ENCODE measurements at places on chromosomes 7 and 10.

- DNase-seq: no peak
Measured at GRCh38 chr10:114307731-114308130, 68.7 kb downstream of the VWA2 start.

GRCh38 chr10:89082086-89082485 lies 91.5 kb downstream of the FAS start:
- DNase-seq: no peak

DNA sequence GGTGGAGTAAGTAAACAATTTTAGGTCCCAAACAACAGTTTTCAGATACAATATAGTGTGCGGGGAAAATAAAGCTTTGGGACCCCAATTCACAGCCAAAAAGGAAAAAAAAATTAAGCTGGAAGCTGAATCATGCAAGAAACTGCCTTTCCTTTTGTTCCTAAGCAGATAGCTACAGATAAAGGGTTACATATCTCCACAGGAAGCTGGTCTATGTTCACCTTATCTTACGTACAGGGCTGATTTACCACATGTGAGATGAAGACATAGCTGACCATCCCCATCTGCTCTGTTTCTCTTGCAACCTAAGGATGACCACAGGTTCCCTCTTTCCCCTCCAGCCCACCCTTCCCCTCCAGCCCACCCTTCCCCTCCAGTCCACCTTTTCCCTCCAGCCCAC lies 14.2 kb upstream of the PFKP start:
- DNase-seq: no peak

- no peak for DNase-seq
Measured at GRCh38 chr7:4233621-4234497, 448.2 kb upstream of the FOXK1 start.

GRCh38 chr7:36763132-36763816 lies 39.0 kb upstream of the AOAH start:
- DNase-seq: no peak

- no peak for DNase-seq
Measured at GRCh38 chr7:83005410-83005809, 157.3 kb downstream of the PCLO start.

GRCh38 chr7:107996072-107996882 lies 6.7 kb downstream of the LAMB1 start:
- DNase-seq: no peak

- DNase-seq: no peak
Measured at GRCh38 chr10:92757711-92758104, 68.0 kb downstream of the HHEX start.

GRCh38 chr7:157784041-157784835 lies 447.4 kb downstream of the DNAJB6 start:
- no peak for DNase-seq

GRCh38 chr7:138243430-138243829 lies 167.2 kb downstream of the AKR1D1 start:
- no peak for DNase-seq

GRCh38 chr7:29381206-29382094 lies 182.2 kb upstream of the PRR15 start:
- no peak for DNase-seq

DNA sequence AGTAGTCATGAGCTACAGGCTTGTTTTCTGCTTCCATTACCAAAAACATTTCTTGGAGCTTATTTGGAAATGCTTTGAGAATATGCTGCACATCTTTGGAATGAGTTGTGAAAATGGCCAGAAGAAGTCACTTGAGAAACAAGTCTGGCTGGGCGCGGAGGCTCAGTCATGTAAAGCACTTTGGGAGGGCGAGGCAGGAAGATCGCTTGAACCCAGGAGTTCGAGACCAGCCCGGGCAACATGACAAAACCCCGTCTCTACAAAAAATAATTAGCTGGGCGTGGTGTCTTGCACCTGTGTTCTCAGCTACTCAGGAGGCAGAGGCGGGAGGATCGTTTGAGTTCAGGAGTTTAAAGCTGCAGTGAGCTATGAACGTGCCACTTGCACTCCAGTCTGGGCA lies 882 bp upstream of the CHCHD1 start:
- DNase-seq: no peak

- no peak for DNase-seq
Measured at GRCh38 chr7:123769371-123769770, 20.6 kb upstream of the WASL start.

DNA sequence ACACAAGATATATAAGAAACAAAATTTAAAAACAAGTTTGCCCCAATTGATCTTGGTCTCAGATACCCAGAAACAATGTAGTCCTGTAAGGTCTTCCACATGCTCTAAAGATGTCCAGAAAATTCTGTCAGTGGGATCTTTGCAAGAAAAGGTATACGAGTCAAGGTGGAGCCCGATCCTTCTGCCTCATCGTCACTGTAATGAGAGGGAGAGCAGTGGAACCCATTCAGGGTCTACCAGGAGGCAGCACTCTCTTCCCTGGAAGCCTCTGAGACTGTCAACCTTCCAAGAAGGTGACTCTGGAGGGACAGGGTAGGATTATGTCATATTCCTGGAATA lies 112.8 kb downstream of the JCAD start:
- DNase-seq: no peak

- peak; percentile 30 for DNase-seq
Measured at GRCh38 chr7:1664711-1665548, 5.1 kb upstream of the ELFN1 start.

GRCh38 chr10:80437227-80437626 lies 16.9 kb upstream of the TSPAN14 start:
- no peak for DNase-seq

DNA sequence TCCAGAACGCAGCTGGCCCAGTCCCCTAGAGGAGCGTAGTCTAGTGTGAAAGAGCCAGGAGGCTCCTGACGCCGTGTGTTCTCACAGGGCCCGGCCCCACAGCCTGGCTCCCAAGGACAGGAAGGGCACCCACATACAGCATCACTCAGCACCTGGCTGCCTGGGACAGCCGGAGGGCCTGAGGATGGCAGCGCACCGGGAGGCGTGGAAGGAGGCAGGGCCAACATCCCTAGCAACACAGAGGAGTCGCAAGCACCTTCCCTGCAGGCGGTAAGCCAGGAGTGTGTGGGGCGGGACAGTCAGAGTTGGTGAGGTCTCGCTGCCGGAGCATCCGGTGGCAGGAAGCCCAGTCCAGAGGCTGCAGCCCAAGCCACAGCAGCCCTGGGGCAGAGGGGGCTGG lies 125.8 kb downstream of the MAD1L1 start:
- no peak for DNase-seq

DNA sequence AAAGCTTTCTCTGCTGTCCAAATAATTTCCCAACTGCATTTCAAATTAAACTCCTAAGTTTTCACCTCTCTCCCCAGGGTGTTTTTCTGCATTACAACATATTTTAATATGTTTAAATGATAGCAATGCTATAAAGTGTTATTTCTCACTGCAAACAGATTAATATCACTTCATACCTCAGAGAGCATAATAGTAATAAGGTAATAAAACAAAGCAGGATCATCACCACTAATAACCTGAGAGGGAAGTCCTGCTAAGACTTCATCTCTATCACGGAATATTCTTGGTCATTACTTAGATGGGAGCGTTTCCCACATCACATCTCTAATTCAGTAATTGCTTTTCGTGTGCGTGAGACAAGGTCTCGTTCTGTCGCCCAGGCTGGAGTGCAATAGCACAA lies 168.8 kb downstream of the PARD3 start:
- DNase-seq: no peak

- no peak for DNase-seq
Measured at GRCh38 chr10:6537770-6538169, 42.3 kb downstream of the PRKCQ start.

DNA sequence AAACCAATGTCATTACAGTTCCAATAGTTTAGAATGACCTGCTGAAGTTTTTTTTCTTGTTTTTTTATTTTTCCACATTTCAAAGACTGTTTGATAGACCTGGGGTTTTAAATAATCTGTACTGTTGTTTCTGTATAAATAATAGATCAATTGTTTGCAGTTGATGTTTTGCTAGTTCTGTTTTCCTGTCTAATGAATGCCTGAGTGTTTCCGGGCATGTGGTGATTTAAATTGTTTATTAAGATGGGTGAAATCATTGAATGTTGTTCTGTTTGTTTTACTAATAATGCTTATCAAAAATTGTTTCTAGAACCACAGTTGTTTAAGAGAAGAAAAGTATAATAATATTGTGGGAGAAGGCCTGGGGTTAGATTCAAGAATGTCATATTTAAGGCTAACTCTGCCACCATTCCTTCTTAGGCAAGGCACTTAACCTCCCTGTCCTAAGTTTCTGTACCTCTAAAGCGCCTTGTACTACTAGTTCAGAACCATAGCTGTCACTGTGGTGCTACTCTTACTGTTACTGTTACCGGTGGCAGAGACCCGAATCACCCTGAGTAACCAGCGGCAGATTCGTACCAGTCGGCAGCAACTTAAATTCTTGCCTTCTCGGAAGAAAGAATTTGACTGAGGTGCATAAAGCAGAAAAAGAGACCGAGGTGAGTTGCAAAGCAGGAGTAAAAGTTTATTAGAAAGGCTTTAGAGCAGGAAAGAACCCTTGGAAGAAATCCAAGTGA lies 1014.1 kb downstream of the REEP3 start:
- DNase-seq: no peak

DNA sequence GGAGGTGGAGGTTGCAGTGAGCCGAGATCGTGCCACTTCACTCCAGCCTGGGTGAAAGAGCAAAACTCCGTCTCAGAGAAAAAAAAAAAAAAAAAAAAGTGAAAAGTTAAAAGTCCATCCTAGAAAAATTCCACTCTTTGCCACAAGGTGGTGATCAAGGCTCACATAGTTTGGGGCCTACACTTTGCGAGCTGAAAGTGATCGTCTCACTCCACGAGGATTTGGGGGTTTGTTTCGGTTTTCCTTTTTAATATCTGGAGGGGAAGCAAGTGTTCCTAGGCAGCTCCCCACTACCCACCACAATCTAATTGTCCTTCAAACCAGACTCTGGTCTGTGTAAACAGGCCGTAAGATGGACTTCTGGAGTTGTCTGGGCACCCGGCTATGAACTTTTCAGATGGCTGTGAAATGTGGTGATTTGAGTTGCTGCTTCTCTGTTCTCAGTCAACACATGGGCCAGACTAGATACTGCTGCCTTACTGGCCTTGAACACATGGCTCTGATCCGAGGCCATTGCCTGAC lies 27.1 kb downstream of the PRLHR start:
- DNase-seq: no peak

- no peak for DNase-seq
Measured at GRCh38 chr7:44225566-44226395, 25.0 kb downstream of the YKT6 start.

GRCh38 chr7:112416127-112416526 lies 34.1 kb upstream of the IFRD1 start:
- DNase-seq: no peak

DNA sequence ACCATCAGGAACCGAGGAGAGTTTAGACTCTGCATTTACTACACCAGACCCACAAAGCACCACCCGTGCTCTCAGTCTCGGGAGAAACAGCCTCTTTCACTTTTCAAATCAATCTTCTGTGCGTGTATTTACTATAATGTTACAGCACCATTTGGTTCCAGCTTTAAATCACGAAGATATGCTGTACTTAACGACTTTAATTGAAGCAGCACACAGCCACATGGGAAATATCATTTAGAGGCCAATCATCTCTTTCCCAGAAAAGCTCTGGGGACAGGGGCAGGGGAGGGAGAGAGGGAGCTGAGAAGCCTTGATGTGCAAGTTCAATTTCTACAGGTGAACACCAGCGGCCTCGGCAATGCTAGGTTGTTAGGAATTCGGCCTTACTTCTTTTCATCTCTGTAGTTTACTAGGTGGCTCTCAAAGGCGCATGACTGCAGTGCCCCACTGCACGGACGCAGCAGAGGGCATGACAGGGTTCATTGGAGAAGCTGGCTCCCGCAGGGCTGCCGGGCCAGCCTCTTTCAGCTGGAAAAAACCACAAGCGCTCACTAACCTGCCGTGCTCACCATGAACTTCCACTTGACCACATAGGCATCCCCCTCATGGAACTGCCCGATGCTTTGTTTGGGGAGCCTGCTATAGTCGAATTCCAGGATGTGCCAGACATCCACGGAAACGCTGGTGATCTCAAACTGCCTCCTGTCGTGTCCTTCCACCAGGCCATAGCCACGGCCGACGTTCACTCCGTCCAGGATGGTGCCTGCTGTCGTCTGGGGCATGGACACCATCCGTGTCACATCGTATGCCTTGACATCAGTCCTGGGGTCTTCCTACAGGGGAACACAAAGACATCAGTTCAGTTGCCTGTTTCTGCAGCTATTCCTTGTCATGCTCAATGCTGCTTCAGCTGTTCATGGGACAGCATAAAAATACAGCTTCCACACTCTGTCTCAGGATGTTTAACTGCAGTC lies 154.5 kb downstream of the SVIL start:
- no peak for DNase-seq
